COR-L47 (cell line): ENCODE measurements at places on chromosomes 2 and 18.

DNA sequence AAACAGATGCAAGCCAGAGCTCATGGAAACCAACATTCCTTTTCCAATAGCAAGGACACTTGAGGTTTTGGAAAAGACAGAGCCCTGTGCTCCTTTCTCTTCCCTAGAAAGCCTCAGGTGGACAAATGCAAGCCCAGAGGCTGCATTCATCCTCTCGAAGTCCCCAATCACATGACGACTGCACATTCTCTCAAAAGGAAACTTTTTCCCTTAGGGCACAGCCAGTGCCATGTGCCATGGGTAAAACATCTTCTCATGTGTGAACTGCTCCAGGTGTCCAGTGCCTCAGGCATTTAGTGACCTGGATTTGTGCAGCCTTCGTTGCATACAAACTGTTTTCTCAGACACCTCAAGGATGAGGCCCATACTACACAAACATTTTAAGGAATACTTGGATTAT is 140.7 kb downstream of the LAMA1 start:
- DNase-seq, result no peak

DNA sequence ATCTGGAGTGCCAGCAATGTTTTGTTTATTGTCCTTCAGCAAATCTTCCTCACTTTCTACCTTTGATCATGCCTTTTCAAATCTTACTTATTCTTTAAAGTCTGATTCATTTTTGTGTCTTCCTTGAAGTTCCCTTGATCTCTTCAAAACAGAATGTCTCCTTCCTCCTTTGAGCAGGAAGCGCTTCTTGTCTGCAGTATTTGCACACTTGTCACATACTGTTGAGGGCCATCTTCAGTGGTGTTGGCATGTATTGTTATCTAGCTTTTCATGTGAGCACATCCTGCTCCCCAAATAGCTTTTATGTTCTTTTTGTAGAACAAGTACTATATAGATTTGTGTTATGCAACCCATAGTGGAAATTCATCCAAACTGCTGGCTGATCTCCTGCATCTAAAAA is 5.9 kb upstream of the CERS6 start:
- DNase-seq, result no peak

GRCh38 chr18:61133783-61134182 is 199.4 kb upstream of the CDH20 start:
- DNase-seq, result no peak

- no peak for DNase-seq
These were observed 99.1 kb downstream of the GREB1L start for GRCh38 chr18:21341141-21341540.

GRCh38 chr18:39039813-39040212 is 1474.2 kb upstream of the CELF4 start:
- no peak for DNase-seq

DNA sequence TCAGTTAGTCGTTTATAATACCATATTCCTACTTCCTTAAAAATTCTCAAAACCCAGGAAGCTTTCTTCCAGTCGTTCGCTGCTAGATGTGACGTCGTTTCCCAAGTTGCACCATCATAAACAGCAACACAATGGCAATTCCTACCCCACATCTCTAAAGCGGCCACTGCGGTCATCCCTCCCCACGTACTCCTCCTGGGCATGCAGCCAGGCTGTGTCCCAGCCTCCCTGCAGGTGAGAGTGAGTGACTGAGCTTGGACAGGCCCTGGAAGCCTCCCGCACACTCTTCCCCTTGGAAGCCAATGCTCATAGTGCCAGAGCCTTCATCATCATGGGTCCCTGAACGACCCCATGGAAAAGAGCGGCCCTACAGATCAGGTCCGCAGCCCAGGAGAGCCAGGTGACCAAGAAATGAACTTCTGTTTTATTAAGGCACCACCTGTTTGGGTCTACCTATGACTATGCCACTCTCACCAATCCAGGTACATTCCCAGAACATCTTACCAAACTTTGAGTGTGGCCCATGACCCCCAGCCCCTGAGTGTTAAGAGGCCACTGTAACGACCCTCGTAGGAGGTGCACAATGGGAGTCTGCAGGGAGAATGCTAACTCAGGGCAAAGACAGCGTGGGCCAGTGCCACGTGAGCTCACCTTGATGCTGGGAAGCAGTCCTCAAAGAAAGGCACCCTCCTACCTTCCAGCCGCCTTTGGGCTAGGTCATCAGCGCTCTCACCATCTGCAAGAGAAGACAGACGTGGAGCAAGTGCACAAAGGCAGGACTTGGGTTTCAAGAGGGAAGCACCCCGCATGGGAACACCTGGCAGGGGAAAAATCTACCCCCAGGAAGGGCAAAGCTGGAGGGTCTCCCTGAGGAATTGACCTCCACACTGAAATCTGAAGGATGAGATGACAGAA is 74.7 kb upstream of the RAB6C start:
- DNase-seq, result no peak

- no peak for DNase-seq
These were observed 41.0 kb upstream of the ASAP2 start for GRCh38 chr2:9165625-9166024.

GRCh38 chr2:6916224-6916623 is 988 bp upstream of the RNF144A start:
- DNase-seq, result no peak
